ENCODE measurements at places on chromosomes 1 and 21.

GRCh38 chr1:107575226-107575625, 389.8 kb downstream of the VAV3 start:
- no peak for DNase-seq

- no peak for DNase-seq
Observed at GRCh38 chr1:90711696-90712095, 5.4 kb downstream of the BARHL2 start.

DNA sequence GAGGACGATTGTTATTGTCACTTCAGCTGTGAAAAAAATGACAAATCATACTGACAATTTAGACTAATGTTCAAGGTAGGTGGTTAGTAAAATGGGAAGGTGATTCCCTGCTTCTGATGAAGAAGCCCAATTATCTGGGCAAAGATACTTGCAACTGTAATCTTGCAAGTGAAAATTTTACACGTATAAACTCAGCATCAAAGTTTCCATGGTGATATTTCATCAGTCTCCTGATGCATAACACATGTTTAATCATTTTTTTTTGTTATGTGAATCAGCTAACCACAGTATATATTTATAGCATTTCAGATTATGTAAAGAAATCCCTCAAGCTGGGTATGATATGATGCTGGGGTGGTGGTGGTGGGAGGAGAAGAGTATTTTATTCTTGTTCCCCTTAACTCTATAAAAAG, 16.4 kb upstream of the KCNK1 start:
- no peak for DNase-seq

- no peak for DNase-seq
Observed at GRCh38 chr1:37238364-37239224, 204.3 kb upstream of the GRIK3 start.

- DNase-seq, result no peak
Observed at GRCh38 chr21:41529769-41530168, 21.8 kb upstream of the TMPRSS2 start.

- DNase-seq, result no peak
Observed at GRCh38 chr1:202167708-202168415, 7.5 kb upstream of the PTPN7 start.

DNA sequence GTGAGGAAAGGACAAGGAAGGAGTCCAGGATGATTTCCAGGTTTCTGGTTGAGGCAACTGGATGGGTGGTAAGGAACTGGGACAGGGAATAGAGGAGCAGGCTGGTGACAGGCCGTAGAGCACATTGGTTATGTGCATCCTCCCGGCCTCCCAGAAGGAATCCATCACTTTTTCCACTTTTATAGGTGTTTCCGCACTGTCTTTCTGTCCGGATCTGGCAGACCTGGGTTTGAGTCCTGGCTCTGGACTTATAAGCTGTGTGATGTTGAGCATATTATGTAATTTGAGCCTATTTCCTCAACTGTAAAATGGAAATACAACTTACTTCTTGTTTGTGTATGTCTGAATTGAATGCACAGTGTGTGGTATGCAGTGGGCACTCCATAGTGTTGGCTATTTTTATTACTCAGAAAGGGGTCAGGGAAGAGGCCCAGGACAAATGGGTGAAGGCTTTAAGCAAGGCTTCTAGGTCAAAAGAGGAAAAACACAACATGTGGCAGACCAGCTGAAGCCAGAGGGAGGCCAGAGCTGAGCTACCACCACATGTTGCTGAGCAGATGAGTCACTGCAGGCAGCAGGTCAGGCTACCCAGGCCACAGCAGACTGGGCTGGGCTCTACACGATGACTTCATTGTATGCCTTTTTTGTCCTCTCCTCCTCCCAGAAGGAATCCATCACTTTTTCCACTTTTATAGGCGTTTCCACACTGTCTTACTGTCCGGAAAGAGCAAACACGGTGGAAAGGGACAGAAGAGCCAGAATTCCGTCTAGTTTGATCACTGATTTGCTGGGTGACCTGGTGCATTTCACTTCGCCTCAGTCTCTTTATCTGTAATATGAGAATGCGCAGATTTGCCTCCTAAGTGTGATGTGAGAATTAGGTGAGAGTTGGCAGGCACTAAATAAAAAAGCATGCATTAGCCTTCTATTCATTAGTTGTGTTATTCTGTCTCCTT, 791 bp upstream of the MAST2 start:
- no peak for DNase-seq

DNA sequence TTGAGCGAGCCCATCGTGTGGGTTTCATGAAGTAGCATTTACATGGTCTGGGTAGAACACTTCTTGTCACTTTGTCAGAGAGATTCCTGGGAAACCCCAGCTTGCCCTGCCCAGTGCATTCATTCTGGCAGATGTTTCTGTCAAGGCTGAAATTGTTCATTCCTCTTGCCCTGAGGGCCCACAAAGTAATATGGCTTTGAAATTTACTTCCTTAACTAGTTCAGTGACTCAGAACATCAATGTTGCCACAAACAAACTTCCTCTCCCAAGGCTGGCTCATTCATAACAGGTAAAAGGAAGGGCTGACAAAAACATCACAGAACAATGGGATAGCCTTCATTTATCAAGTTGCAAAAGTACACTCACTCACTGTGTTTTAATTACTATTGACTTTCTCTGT, 5.0 kb upstream of the KIAA0040 start:
- DNase-seq, result no peak

- no peak for DNase-seq
Observed at GRCh38 chr1:245263529-245264095, 108.8 kb downstream of the KIF26B start.

DNA sequence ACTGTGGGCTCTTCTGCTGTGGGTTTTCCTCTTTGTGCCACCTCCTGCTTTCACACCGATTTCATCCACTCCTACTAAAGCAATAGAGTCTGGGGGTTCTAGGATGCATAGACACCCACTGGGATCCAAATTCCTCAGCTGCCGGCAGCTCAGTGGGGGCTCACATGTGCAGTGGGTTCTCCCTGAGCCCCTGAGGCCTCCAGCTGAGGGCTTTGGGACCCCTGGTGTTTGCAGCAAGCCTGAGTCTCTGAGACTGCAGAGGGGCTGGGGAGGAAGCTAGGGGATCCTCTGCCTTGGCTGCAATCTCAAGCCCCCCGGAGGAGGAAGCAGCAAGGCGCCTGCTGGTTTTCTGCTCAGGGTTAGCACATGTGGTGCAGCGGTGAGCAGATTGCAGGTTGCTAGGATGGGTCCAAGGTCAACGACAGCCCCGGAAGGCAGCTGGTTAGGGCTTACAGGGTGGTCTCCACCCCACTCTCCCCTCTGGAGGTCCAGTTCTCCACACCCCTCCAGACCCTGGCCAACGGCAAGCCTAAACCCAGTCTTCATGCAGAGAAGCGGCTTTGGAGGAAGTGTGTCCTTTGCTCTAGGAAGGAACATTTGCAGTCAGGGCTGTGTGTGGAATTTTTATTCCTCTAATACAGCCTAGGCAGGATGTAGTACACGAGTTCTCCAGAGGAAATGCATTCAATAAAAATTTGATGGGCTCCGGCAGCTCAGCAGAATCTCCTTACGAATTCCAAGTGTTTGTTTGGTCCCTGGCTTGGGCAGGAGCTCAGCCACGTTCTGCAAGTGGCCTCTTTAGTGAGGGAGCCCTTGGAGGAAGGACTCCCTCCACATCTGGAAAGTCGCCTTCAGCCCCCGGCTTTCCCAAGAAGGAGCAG, 269.1 kb upstream of the VAMP3 start:
- no peak for DNase-seq

GRCh38 chr1:110634455-110635311, 28.5 kb upstream of the KCNA2 start:
- no peak for DNase-seq

GRCh38 chr1:158398818-158399514, at the start of gene OR10T2:
TSS of gene OR10T2 (minus strand) at chr1:158399466. CDS start at chr1:158399466, 0 bp downstream.
- no peak for DNase-seq

- no peak for DNase-seq
Observed at GRCh38 chr1:33176362-33176850, 5.4 kb downstream of the TRIM62 start.

GRCh38 chr1:215263636-215264035, 181.1 kb downstream of the KCNK2 start:
- DNase-seq, result no peak

DNA sequence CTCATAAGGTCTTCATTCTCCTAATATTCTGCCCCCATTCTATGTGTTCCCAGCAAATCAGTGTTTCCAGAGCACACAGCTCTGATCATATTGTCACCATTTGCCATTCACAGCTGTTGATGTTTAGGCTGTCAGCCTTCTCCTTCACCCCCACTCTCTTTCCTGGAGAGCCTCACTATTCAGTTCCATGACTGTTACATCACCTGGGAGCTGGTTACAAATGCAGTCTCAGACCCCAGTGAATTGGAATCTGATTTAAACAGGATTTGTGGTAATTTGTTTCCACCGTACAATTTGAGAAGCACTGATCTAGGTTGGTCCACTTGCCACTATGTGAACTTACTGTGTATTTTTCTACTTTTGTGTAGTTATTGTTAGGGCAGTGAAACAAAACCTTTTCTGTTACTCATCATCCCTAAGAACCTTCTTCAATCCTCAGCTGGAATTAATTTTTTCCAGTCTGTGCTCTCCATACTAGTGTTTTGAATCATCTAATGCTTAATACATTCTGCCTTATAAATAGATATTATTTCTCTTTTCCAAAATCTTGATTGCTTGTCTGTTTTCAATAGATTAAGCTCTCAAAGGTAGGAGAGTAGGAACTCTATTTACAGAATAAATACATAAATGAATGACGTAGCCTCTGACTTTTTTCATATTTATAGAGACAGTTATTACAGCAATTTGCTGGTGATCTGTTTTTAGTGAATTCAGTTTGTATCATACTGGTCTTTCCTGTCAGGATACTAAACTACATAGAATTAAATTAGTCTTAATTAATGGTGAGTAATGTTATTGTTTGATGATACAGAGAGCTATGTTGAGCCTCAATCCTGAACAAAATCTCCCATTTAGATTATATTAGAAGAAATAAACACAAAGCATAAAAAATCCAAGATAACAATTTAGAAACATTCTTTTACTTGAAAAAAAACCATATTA, 8.1 kb downstream of the SNX7 start:
- no peak for DNase-seq

GRCh38 chr1:29465755-29466154, 229.4 kb downstream of the PTPRU start:
- no peak for DNase-seq

DNA sequence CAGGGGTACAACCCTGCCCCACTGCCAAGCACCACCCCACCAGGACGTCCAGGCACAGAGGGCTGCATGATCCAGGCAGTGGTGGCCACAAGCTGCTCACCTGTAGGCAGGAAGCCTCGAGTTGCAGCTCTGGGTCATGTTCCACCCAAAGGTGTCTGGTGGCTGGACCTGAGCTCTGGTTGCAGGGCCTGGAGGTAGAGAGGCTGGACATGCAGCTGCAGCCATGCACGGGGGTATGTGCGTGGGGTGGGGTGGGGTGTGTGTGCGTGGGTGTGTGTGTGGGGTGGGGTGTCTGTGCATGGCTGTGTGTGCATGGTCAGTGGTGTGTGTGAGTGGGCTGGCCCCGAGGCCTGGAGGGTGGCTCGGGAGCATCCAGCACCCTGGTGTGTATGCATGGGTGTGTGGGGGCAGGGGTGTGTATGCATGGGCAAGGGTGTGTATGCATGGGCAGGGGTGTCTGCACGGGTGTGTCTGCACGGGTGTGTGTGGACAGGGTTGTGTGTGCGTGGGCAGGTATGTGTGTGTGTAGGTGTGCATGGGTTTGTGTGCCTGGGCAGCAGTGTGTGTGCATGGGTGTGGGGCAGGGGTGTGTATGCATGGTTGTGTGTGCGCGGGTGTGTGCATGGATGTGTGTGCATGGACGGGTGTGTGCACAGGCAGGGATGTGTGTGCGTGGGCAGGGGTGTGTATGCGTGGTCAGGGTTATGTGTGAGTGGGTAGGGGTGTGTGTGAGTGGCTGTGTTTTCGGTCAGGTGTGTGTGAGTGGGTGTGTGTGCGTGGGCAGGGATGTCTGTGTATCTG, 15.6 kb downstream of the ARHGEF16 start:
- DNase-seq, result no peak

GRCh38 chr21:44526096-44526997, 13.6 kb downstream of the KRTAP10-1 start:
- no peak for DNase-seq

GRCh38 chr1:243354511-243355153, 98.8 kb downstream of the SDCCAG8 start:
- no peak for DNase-seq

Data from central memory CD8-positive, alpha-beta T cell (primary cell).